ENCODE measurements at places on chromosomes 12 and 14. TPM values are rescaled to one million over a fixed set of nuclear protein-coding genes. Genes with fewer than 3 reads are reported as not detected.

The BMP4 gene
- 0.25 TPM for total RNA-seq

The TMTC2 gene
- total RNA-seq, result 3.5 TPM

The DPF3 gene
- total RNA-seq, result 11.3 TPM

The TMEM119 gene
- 0.63 TPM for total RNA-seq

The OASL gene
- total RNA-seq, result 7.7 TPM

The BAZ1A gene
- 49.0 TPM for total RNA-seq

The NPFF gene
- total RNA-seq, result not detected

The ANO4 gene
- not detected for total RNA-seq

The GPR84 gene
- 0.31 TPM for total RNA-seq

The CAPZA3 gene
- not detected for total RNA-seq

The IL22 gene
- not detected for total RNA-seq

The KCNH3 gene
- total RNA-seq, result 1.8 TPM

The SRGAP1 gene
- total RNA-seq, result not detected

The NEUROD4 gene
- total RNA-seq, result not detected

The KCNK10 gene
- not detected for total RNA-seq

The PLEKHG3 gene
- 31.1 TPM for total RNA-seq

The NXPH4 gene
- total RNA-seq, result 0.43 TPM

The KRT77 gene
- total RNA-seq, result not detected

The OR4Q2 gene
- not detected for total RNA-seq

The RNU4-1 gene
- 2,200 TPM for total RNA-seq

The DIO2 gene
- not detected for total RNA-seq
